ENCODE measurements at places on chromosomes 1 and 21.

GRCh38 chr1:116561563-116561962, 9.3 kb downstream of the CD58 start:
- DNase-seq: no peak

- peak; percentile 83 for DNase-seq
Observed at GRCh38 chr21:39867198-39867650, at the start of gene PCP4. PCP4 (plus strand) TSS chr21:39867438; CDS start chr21:39867502, 64 bp downstream.

- DNase-seq: no peak
Observed at GRCh38 chr1:220366269-220366668, 94.0 kb upstream of the RAB3GAP2 start.

DNA sequence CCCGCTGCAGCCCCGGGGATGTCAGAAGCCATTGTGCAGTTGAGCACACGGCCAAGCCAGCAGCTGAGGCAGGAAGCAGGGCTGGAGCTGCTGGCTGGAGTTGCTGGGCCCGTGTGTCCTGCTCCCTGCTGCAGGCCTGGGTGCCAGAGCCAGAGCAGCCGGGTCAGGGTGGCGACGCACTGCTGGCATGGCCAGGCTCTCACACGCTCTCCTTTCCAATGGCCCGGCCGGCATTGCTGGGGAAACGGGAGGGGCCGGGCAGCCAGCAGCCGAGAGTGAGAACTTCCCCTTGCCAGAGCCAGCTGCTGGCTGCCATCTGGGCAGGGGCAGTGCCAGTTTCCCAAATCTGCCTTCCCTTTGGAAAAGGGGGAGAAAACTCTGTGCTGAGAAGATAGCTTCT, 82.4 kb upstream of the PROX1 start:
- DNase-seq: no peak

DNA sequence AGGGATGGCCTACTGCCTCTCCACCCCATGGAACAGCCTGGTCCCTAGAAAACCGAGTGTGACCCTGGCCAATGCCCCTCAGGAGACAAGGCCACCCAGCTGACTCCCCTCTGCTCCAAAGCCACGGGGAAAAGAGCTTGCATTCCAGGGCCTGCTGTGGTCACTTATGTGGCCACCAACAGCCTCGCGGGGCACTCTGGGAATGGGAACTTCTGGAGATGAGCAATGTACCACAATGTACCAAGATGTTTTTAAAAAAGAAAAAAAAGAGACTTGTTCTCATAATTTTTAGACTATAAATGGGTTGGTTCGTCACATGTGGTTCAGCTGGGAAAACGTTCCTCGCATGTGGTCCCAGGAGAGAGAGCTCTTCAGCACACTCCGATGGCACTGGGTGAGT, 62.8 kb downstream of the SLC66A1 start:
- DNase-seq: no peak

DNA sequence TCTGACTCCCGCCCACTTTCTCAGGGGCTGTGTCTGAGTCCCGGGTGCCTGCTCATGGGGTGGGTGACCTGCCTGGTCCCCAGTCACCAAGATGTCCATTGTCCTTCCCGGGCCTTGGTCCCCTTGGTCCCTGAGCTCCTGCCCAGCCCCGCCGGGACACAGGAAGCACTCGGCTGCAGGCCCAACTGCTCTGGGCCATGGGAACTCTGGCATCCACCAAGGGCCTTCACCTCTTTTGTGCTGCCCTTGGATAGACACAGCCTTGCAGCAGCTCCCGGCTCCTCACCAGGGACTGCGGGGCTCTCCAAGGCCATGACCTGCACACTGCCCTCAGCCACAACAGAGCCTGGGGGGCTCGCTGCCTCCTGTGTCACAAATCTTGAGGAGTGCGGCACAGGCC, 22.1 kb upstream of the MX1 start:
- DNase-seq: no peak

- DNase-seq: no peak
Observed at GRCh38 chr1:45206808-45207623, 611 bp upstream of the ZSWIM5 start.

GRCh38 chr1:88883156-88883555, 8.2 kb downstream of the GTF2B start:
- no peak for DNase-seq

- DNase-seq: no peak
Observed at GRCh38 chr1:224339442-224340033, 9.6 kb upstream of the NVL start.

DNA sequence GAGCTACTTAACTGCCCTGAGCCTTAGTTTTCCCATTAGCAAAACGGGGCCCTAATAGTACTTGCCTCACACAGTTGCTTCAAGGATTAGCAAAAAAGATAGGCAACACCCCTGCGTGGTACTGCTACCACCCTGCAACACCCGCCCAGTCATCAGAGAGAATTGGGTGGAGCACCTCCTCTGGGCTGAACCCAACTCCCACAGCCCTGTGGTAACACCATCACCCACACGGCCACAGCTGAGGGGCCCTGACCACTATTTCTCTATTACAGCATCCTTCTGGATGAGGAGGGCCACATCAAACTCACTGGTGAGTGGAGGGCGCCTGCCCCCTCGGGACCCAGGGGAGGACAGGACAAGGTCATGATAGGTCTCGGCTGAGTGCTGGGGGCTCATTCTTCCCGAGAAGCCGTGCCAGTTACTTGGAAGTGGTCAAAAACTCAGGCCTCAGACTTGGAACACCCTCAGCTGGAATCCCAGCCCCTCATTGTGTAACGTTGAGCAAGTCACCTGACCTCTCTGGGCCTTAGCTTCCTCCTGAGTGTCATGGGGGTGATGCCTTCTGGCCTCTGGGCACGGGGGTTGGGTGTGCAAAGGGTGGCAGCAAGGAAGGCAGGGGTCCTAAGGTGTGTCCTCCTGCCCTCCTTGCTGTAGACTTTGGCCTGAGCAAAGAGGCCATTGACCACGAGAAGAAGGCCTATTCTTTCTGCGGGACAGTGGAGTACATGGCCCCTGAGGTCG, 24.6 kb downstream of the RPS6KA1 start:
- DNase-seq: no peak

DNA sequence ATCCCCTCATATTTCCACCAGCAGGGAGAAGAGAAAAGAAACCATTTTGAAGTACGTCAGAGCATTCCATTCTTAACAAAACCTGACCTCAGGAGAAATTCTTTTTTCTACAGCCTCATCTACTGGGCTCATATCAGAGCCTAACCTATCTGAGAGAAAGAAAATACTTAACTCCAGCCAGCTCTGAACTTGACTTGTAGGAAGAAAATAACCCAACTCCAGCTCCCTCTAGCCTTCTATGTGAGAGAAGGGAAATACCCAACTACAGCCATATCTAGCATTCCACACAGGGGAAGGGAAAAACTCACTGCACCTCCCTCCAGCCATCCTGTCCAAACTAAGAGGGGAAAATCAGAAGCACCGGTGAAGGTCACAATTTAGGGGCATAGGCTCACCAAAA, 57.7 kb downstream of the SPATA6 start:
- DNase-seq: no peak

- no peak for DNase-seq
Observed at GRCh38 chr1:81287411-81288080, 513.2 kb upstream of the ADGRL2 start.

GRCh38 chr1:169044296-169044695, 62.2 kb upstream of the ATP1B1 start:
- peak; percentile 93 for DNase-seq

- DNase-seq: peak; percentile 74
Observed at GRCh38 chr1:246837418-246838117, 94.2 kb downstream of the AHCTF1 start.

DNA sequence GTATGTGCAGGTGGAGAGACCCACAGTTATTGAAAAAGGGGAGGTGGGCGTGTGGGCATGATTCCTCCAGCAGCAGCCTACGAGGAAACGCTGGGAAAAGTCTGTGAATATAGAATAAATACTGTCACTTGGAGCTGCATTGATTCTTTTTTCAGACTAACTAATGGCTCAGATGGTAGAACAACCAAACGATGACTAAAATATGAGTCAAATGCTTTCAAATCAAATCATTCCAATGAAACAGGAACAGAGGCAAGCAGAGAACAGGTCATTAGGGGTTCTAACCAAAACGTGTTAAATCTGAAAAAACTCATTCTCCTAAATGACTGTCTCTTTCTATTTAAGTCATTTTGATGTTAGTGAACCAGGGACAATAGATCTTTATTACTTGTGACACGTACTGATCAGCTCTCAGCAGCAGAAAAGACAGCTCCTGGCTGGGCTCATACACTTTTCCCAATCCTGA, 35.1 kb upstream of the SEC16B start:
- no peak for DNase-seq

- no peak for DNase-seq
Observed at GRCh38 chr1:208107425-208108212, 136.6 kb downstream of the PLXNA2 start.

- DNase-seq: peak; percentile 75
Observed at GRCh38 chr1:12153181-12153785, 13.5 kb upstream of the TNFRSF1B start.

DNA sequence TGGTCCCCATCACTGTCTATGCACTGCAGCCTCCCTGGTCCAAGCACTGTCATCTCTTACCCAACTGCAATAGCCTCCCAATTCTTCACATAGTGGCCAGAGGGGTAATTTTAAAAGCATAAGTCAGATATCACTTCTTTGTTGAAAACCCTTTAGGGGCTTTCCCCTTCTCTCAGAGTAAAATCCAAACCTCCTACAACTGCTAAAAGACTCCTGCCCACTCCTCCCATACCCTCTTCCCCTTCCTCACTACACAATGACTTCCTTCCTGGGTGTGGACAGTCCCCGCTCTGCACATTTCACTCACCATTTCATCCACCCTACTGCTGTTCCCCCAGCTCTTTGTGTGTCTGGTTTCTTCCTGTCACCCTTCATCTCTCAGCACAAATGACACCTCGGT, 8.3 kb downstream of the MCOLN2 start:
- DNase-seq: no peak

DNA sequence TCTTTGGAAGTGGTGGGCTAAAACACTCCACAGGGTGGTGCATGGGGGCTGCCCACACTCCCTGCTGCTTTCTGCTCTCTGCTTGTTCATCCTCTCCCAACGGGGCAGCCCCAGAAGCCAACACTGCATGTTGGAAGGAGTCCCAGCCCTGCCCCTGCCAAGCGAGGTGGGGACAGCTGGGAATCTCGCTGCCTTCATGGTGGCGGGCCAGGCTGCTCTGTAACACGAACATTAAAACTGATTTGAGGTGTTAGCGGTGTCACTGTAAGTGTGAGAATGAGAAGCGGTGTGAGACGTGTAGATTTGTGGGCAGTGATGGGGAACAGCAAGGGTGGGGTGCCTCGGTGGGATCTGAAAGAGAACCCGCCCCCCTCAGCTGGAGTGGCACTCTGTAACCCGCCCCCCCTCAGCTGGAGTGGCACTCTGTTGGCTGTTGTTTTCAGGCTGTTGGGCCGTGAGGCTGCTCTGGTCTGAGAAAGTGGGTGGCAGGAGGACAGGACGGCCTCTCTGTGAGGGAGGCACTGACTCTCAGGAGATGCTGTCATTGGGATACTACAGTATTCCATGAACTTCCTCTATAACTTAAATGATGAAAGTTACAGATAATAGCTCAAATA, 80.9 kb downstream of the PCBP3 start:
- no peak for DNase-seq

DNA sequence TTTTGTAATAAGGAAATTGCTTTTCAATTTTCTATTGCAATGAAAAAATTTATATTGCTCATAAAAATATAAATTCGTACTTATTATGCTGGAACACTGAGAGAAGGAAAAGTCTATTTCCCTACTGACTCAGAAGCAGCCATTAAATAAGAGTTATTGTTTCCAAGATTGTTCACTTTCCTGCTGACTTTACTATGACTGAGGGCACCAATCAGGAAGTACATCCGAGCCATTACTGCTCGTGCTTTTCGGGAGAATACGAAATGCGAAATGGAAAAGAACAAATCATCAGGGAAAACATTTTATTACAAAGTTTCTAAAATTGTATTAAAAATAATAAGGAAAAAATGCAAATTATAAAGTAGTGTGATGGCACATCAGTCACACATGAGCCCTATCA, 204.8 kb downstream of the AKT3 start:
- no peak for DNase-seq

DNA sequence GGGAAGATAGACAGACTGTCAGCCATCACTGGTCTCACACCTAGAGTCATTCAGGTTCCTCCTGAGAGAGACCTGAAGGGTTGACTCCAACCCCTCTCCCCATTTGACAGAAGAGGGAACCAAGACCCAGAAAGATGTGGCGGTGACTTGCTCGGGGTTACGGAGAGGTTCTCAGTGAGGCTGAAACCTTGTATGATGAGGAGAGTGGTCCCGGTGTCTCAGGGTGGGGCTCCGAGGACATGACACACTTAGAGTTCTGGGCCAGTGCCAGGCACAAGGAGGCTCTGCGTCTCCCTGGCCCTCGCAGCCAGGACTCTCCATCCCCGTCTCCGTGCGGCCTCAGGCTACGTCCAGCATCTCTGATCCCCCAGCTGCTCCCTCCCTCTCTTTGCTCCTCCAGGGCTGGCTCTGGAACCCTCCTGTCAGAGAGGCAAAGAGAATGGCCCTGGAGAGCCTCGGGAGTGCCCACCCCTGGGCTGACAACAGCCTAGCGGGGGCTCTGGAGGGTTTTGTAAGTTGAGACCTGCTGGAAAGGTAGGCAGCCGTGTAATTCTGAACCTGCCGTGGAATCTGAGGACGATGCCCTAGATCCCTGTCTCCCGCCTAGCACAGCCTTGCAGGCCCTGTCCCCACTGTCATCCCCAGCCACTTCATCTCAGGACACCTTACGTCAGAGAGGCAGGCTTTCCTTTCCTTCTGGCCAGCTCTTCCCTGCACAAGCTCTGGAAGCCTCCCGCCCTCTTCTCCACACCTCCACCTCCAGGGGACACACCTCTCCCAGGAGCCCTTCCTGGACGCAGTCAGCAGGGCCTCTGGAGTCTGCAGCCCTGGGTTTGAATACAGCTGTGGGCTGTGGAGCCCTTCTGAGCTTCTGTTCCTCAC, 4.1 kb downstream of the EFHD2 start:
- no peak for DNase-seq

DNA sequence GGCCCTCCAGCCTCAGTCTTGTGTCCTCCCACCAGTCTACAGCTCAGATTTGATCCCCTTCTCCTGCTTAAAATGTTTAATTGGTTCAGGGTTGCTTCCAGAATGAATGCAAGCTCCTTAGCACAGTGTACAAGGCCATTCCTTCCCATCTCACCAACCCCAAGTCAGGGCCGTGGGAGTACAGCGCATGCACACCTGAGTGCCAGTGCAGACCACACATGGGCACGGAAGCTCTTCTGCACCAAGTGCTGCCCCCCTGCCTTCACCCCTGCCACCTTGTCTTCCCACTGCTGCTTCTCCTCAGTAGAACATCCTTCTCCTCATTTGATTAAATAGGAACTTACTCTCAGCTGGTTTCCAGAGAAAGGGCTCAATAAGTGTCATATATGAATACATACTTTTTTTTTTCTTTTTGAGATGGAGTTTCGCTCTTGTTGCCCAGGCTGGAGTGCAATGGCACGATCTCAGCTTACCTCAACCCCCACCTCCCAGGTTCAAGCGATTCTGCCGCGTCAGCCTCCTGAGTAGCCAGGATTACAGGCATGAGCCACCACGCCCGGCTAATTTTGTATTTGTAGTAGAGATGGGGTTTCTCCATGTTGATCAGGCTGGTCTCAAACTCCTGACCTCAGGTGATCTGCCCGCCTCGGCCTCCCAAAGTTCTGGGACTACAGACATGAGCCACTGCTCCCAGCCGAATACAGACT, 9.3 kb downstream of the PMF1 start:
- DNase-seq: no peak

Measured in OCI-M1 (cell line).